ENCODE measurements at places on chromosomes 4 and X. TPM values are rescaled to one million over a fixed set of nuclear protein-coding genes. Genes with fewer than 3 reads are reported as not detected.
A peak's percentile ranks its signal among the peaks of the same experiment; 100 is the strongest.

CAPN6 gene
- total RNA-seq: not detected

PCDH7 gene
- 7.5 TPM for total RNA-seq

XKRX gene
- 63.7 TPM for total RNA-seq

XAGE2 gene
- not detected for total RNA-seq

RFC1 gene
- 37.8 TPM for total RNA-seq

PIR gene
- 5.7 TPM for total RNA-seq

EGF gene
- total RNA-seq: 0.80 TPM

CENPVL1 gene
- not detected for total RNA-seq

FAAH2 gene
- total RNA-seq: 7.2 TPM

CXorf49 gene
- not detected for total RNA-seq

GPR82 gene
- total RNA-seq: 0.40 TPM

MAGEB1 gene
- total RNA-seq: not detected

YY2 gene
- total RNA-seq: 4.3 TPM

DUSP21 gene
- not detected for total RNA-seq

DNA sequence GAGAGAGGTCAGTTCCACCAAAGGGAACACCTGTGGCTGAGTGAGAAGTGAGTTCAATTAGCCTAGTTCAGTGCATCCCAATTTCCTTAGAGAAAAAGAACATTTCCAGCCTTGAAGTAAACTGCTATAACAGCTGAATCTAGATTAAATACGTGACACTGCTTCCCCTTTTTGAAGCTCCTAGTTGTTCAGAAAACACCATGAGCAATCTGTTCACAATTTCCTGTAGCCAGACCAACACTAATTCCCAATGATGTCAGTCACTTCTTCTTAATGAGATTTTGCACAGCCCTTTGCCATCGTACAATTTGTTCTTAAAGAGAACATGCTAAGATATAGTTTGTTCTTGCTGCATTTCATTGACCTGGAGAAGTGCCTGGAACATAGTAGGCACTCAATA is 144.6 kb upstream of the EDNRA start:
- no peak overlapping the region for H3K4me3 ChIP-seq
- H3K36me3 ChIP-seq: no peaks in the 10 kb centered on the region
- no peak for DNase-seq
- no peaks in the 10 kb centered on the region for H3K4me1 ChIP-seq
- no peaks in the 10 kb centered on the region for H3K27me3 ChIP-seq
- H3K27ac ChIP-seq: no peak overlapping the region

- H3K4me3 ChIP-seq: no peak overlapping the region
- no peaks in the 10 kb centered on the region for H3K27me3 ChIP-seq
- no peaks in the 10 kb centered on the region for H3K4me1 ChIP-seq
- no peak for DNase-seq
- H3K36me3 ChIP-seq: no peaks in the 10 kb centered on the region
- no peak overlapping the region for H3K27ac ChIP-seq
Measured at GRCh38 chr4:25958110-25958509, 44.1 kb downstream of the SMIM20 start.

DNA sequence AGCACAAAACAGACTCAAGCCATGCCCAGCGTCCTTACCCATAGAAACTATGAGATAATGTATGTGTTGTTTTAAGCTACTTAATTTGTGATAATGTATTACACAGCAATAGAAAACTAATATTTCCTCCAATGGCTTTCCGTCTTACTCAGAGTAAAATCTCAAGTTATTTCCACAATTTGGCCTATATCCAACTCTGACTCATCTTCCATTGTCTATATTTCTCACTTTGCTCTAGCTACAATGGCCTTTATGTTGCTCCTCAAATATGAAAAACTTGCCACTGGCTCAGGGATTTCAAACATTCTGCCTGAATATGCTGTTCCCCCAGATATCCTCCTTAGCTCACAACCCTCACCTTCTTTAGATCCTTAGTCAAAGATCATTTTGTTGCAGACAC is 31.6 kb downstream of the IQCM start:
- no peaks in the 10 kb centered on the region for H3K27me3 ChIP-seq
- H3K4me1 ChIP-seq: no peaks in the 10 kb centered on the region
- H3K36me3 ChIP-seq: no peaks in the 10 kb centered on the region
- DNase-seq: no peak
- no peak overlapping the region for H3K4me3 ChIP-seq
- H3K27ac ChIP-seq: no peak overlapping the region

DNA sequence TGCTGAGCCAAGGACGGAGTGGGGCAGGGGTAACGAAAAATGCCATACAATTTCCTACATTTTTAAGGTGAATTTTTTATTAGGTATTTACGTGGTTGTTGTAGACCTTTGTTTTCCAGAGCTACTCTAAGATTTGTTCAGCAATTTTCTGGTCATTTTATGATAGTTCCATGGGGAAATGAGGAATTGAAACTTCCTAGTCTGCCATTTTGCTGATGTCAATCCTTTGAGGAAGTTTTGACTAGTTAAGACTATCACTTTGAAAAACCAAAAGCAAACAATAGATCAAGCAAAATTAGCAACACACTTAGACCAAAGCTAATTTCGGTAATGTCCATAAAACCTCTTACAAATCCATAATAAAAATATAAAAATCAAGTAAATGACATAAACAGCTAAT is 7.0 kb upstream of the TLR3 start:
- no peaks in the 10 kb centered on the region for H3K36me3 ChIP-seq
- H3K4me1 ChIP-seq: no peaks in the 10 kb centered on the region
- H3K27ac ChIP-seq: no peak overlapping the region
- H3K27me3 ChIP-seq: no peaks in the 10 kb centered on the region
- no peak overlapping the region for H3K4me3 ChIP-seq

DNA sequence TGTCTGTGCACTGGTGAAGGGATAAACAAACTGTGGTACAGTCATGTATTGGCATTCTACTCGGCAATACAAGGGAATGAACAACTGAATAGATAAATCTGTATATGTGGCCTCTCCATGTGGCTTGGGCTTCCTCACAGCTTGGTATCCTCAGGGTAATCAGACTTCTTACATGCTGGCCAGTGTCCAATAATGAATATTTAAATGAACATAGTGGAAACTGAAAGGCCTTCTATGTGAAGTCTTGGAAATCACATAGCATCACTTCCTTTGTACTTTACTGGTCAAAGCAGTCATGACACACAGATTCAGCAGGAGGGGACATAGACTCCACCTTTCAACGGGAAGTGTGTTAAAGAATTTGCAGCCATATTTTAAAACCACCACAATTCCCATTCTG is 33.4 kb upstream of the GPR101 start:
- H3K4me1 ChIP-seq: no peaks in the 10 kb centered on the region
- no peaks in the 10 kb centered on the region for H3K27me3 ChIP-seq
- H3K36me3 ChIP-seq: no peaks in the 10 kb centered on the region
- H3K27ac ChIP-seq: no peak overlapping the region
- H3K4me3 ChIP-seq: no peak overlapping the region
- DNase-seq: no peak

- H3K36me3 ChIP-seq: no peaks in the 10 kb centered on the region
- no peaks in the 10 kb centered on the region for H3K27me3 ChIP-seq
- H3K27ac ChIP-seq: no peak overlapping the region
- H3K4me1 ChIP-seq: no peaks in the 10 kb centered on the region
- no peak for DNase-seq
Measured at GRCh38 chr4:10635091-10635490, 49.5 kb downstream of the CLNK start.

DNA sequence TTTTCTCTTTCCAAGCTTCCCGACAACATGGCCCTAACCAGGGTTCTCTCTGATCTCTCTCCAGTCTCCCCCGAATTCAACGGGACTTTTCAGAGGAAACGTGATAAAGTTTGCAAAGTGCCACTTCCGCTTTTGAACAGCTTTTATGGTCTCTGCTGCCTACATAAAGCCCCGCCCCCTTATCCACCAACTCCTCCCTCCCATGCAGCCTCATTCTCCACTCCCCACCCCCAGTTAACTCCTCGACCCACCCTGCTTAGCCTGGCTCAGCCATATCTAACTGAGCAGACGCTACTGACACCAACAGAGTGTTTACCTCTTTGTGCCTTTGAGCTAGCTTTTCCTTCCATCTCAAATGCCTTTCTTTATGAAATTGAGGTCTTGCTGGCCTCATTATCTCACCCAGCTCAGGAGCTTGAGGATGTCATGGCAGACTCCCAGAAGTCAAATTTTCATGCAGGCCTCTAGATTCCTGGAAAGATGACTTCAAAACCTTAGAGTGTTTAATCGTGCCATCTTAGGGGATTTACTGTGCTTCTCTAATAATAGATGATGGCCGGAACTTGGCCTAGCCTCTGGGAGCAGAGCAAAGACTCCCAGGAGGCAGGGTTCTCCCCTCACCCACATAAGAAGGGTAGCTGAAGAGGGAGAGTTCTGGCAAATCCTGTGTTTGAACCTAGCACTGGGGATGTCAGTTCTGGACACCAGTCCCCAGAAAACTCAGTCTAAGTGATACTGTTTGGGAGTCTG is 606.0 kb downstream of the BCOR start:
- no peaks in the 10 kb centered on the region for H3K27me3 ChIP-seq
- peaks cover 6% of the 10 kb centered on the region for H3K4me1 ChIP-seq
- peak; percentile 67 for DNase-seq
- H3K27ac ChIP-seq: peak overlapping the region; percentile 77
- H3K4me3 ChIP-seq: no peak overlapping the region
- no peaks in the 10 kb centered on the region for H3K36me3 ChIP-seq

DNA sequence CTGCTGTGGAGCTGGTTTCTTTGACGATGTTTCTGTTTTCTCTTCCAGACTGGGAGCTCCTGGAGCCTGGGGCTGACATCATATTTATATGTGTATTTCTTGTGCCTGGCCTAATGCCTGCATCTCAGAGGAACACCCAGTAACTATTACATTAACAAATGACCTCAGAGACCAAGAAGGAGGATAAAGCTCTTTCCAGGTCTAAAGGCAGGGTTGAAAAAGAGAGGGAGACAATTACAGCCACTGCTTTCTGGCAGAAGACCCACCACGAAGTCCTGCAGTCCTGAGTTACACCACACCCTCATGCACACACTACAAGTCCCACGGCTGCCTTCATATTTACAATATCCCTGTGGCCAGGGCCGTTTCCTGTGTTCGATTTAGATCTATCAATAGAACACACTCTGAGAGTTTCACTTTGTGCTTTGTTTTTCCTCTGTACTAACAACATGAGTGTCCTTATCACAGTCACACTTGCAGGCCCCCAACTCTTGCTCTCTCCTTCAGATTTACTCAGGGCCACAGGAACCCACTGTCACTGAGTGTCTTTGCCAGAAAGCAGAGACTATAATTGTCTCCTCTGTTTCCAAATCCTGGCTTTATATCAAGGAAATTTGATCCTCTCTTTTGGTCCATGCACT is 535.5 kb downstream of the MID1IP1 start:
- no peaks in the 10 kb centered on the region for H3K36me3 ChIP-seq
- H3K27me3 ChIP-seq: no peaks in the 10 kb centered on the region
- peak overlapping the region; percentile 66 for H3K27ac ChIP-seq
- DNase-seq: no peak
- no peak overlapping the region for H3K4me3 ChIP-seq
- no peaks in the 10 kb centered on the region for H3K4me1 ChIP-seq

DNA sequence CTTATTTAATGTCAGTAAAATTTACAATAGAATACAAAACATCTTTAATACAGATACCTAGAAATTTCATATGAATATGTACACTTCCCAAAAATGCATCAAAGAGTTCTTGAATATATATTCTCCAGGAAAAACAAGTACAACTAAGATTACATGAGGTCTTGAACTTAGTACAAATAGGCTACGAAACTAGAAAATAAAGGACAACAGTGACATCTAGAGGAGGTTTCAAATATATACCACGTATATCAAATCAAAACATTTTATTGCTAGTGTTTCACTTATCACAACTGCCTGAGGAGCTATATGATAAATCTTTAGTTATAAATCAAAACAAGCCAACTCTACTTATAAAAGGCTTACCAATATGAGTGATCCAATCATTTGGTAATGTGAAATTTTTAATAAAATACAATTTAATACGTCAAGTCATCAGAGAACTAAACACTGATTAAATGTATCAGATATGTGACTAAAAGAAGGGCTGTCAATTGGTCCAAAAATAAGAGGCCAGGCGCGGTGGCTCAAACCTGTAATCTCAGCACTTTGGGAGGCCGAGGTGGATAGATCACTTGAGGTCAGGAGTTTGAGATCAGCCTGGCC is 36.6 kb downstream of the ANAPC10 start:
- no peaks in the 10 kb centered on the region for H3K36me3 ChIP-seq
- no peaks in the 10 kb centered on the region for H3K27me3 ChIP-seq
- DNase-seq: no peak
- H3K27ac ChIP-seq: no peak overlapping the region
- H3K4me1 ChIP-seq: no peaks in the 10 kb centered on the region

DNA sequence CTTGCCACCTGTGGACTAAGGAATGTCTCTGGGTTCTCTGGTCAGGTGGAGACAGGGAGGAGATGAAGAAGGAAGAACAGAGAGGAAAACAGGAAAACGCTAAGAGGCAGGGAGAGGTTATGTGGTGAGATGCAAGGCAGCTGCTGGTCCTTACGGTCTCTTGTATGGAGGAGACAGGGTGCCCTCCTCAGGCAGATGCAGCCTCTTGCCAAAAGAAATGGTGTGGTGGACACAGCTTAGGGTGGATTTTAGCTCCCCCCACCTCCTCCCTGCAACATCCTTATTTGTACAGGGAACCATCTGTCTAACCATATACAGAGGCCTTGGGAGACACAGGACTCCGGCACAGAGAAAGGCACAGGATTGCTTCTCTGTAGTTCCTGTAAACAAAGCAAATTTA is 9.7 kb downstream of the OCIAD2 start:
- H3K36me3 ChIP-seq: peaks cover 69% of the 10 kb centered on the region
- no peak for DNase-seq
- H3K27ac ChIP-seq: no peak overlapping the region
- no peaks in the 10 kb centered on the region for H3K4me1 ChIP-seq
- H3K4me3 ChIP-seq: no peak overlapping the region

DNA sequence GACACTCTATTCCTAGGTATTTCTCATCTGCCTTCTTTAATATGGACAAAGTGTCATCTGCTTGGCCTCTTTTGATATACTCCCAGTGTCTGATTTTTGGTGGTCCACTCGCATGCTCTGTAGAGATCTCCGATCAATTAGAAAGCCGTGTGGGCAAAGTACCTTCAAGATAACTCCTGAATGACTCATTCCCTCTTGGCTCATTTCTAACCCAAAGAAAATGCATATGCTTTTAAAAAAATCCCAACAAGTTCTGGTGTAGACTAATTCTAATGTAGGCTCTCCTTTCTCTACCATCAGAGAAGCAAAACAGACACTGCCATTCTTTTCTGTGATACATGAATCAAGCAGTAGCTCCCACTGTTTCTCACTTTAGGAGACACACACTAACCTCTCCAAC is 714.9 kb upstream of the ADGRL3 start:
- no peak overlapping the region for H3K27ac ChIP-seq
- H3K4me1 ChIP-seq: no peaks in the 10 kb centered on the region
- no peaks in the 10 kb centered on the region for H3K36me3 ChIP-seq
- no peaks in the 10 kb centered on the region for H3K27me3 ChIP-seq
- no peak for DNase-seq
- H3K4me3 ChIP-seq: no peak overlapping the region

DNA sequence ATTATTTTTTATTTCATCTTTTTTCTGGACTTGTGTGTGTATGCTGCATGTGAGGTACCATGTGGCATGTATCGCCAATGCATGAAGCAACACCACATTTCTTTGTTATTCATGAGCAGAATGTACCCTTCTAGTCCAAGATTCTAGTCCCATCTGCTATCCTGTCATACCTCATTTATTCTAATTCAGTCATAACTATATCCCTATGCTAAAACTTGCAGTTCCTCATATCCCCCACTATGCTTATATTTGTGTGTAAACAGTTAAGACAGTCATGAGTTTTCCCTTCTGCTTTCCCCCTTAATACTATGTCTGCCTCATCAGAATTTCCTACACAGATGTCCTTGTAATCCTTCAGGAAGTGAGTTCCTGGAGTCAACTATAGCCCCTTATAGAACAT is 19.7 kb downstream of the OCRL start:
- H3K4me1 ChIP-seq: no peaks in the 10 kb centered on the region
- H3K36me3 ChIP-seq: no peaks in the 10 kb centered on the region
- no peak overlapping the region for H3K4me3 ChIP-seq
- no peaks in the 10 kb centered on the region for H3K27me3 ChIP-seq
- no peak overlapping the region for H3K27ac ChIP-seq

Data from Peyer's patch (tissue), 4 donors.